ENCODE measurements at places on chromosomes 2 and 18.

- DNase-seq: no peak
Measured at GRCh38 chr2:86360776-86361175, 23.4 kb upstream of the REEP1 start.

DNA sequence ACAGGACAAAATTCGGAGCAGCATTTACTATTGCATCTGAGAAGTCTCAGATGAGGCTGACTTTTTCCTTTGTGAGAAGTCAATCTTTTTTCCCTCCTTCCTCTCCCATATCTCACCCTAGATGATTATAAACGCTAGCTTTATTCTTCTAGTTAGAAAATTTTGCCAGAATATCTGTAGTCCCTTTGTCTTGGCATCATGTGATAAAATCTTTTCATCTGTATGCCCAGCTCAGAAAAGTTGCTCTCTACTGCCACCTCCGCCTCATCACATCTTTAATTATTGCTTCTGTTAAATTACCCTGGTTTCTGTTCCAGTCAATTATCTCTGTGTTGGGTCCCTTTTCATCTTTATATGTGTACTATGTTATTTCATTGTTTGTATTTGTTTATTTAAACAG lies 210.8 kb upstream of the SLC35G4 start:
- DNase-seq: no peak

DNA sequence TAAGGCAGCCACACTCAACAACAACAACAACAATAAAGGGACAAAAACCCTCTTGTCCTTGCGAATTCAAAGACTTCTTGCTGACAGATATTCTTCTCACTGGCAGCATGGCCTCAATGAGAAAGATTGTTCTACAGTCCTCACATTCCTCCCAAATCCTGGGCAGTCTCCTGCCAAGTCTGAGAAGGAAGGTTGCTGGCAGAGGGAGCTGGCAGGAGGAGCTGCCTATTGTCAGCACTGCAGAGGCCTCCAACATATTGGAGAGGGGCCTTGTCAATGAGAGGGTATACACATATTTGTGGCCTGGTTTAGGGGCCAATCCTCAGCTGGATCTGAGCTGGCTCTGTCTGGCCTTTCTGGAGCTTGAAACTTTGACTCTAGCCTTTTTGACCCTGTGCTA lies 63.5 kb downstream of the LAMA3 start:
- no peak for DNase-seq

DNA sequence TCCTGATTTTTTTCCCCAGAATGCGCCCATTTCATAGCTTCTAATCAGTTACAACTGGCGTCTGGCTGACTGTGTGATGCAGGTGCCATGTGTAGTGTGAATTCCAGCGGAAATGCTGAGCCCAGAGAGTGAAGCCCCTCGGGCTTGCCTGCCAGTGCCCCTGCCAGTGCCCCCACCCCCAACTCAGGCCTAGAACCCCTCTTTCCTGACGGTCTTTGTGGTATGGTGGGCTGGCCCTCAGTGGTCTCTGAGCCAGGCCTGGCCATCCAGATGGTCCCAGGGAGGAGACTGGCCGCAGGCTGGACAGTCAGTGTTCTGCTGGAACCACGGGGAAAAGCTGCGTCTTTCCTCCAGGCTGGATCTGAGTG lies 3.1 kb downstream of the RAMP1 start:
- no peak for DNase-seq

- no peak for DNase-seq
Measured at GRCh38 chr18:2536063-2536462, 35.2 kb downstream of the METTL4 start.

GRCh38 chr2:239835056-239835455 lies 190.1 kb downstream of the NDUFA10 start:
- no peak for DNase-seq

- DNase-seq: no peak
Measured at GRCh38 chr2:119338272-119338671, 28.4 kb downstream of the C2orf76 start.

- DNase-seq: peak; percentile 30
Measured at GRCh38 chr2:235669269-235669831, 175.5 kb downstream of the AGAP1 start.

- DNase-seq: peak; percentile 31
Measured at GRCh38 chr2:240561325-240561971, 1.3 kb downstream of the DUSP28 start.

- DNase-seq: no peak
Measured at GRCh38 chr18:39215920-39216319, 1650.3 kb upstream of the CELF4 start.

DNA sequence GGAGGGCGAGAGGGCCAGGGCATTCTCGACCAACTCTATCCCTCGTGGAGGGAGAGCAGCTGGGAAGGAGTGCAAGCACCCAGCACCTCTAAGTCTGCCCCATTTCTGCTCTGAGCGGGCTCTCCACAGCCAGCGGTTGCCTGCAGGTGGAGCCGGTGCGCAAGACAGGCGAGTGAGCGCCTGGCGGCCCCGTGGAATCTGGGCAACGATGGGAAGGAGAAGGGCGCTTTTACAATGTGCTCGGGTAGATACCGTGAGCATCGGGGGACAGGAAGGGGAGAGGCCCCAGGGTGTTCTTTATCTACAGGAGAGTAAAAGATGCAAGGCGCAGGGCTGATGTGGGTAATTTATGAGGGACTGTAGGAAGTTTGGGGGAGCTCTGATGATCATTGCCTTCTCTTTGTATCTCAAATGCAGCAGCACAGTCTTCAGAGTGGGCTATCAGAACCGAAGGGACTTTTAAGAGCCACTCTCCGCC lies 867 bp upstream of the TTL start:
- peak; percentile 87 for DNase-seq

DNA sequence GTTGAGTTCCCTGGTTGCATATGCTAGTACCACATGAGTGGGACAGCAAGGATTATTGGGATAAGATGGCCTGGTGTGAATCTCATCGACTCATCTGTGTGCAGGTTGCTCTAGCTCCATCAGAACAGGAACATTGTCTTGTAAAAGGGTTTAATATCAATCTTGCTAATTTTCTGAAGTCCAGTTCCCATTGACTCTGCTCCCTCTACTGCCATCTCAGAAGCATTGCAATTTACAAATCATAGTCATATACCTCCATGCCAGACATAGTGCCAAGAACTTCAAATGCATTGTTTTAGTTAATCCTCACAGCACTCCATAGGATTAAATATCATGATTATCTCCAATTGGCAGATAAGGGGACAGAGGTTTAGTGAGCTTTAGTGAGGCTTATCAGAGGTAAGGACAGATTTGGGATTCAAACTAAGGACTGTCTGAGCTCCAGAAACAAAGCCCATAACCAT lies 4.8 kb upstream of the STAT4 start:
- no peak for DNase-seq

DNA sequence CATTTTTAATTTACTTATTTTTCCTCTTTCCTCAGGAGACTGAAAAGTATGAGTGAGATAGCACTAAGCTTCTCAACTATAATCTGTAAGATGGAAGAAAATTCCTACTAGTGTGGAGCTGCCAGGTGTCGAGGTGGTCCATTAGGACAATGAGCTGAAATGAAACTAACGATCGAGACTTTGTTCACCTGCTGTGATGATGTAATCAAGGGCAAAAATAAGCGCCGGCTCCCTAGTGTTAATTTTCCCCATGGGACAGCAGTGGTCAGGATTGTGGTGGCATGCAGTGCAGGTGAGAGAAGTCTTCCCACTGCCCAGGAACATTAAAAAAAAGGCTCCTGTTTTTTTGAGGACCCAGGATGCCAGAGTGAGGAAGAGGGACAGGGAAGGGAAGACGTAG lies 859.1 kb upstream of the GCFC2 start:
- no peak for DNase-seq

Measured in activated naive CD8-positive, alpha-beta T cell treated with anti-CD3 and anti-CD28 coated beads, Interleukin-2, amount 10 ng/mL, durations not matched to agents 7 days and 5 days (primary cell).